ENCODE measurements at places on chromosomes 2 and 18.

- DNase-seq: no peak
Observed at GRCh38 chr18:34730774-34731173, 20.7 kb downstream of the DTNA start.

DNA sequence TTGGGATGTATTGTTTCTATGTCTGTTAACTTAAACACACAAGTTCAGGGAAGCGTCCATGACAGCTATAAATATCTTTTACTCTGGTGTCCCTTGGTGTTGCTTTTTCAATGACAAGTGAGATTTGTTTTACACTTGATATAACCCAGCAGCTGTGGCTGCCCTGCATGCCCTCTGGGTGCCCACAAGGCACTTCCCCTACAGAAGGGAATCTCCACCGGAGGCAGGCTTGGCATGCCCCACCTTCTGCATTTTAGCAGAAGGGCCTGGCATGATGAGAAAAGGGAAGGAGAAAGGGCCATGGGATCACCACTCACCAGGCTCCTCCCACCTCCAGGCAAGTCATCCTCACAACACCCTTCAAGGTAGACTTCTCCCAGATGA is 68.7 kb downstream of the TMEM247 start:
- no peak for DNase-seq

GRCh38 chr2:232632229-232632903 is 1.0 kb upstream of the EFHD1 start:
- DNase-seq: no peak

GRCh38 chr2:86062043-86062442 is 43.6 kb downstream of the POLR1A start:
- DNase-seq: no peak

GRCh38 chr2:126802316-126802715 is 96.4 kb upstream of the TEX51 start:
- DNase-seq: no peak

GRCh38 chr2:44821500-44821899 is 120.0 kb upstream of the SIX3 start:
- DNase-seq: no peak

- DNase-seq: no peak
Observed at GRCh38 chr2:221716426-221717303, 144.6 kb upstream of the EPHA4 start.

GRCh38 chr2:131521961-131522781 is 5.5 kb upstream of the CCDC74A start:
- no peak for DNase-seq

- no peak for DNase-seq
Observed at GRCh38 chr2:108119492-108119891, 120.3 kb upstream of the SULT1C3 start.

DNA sequence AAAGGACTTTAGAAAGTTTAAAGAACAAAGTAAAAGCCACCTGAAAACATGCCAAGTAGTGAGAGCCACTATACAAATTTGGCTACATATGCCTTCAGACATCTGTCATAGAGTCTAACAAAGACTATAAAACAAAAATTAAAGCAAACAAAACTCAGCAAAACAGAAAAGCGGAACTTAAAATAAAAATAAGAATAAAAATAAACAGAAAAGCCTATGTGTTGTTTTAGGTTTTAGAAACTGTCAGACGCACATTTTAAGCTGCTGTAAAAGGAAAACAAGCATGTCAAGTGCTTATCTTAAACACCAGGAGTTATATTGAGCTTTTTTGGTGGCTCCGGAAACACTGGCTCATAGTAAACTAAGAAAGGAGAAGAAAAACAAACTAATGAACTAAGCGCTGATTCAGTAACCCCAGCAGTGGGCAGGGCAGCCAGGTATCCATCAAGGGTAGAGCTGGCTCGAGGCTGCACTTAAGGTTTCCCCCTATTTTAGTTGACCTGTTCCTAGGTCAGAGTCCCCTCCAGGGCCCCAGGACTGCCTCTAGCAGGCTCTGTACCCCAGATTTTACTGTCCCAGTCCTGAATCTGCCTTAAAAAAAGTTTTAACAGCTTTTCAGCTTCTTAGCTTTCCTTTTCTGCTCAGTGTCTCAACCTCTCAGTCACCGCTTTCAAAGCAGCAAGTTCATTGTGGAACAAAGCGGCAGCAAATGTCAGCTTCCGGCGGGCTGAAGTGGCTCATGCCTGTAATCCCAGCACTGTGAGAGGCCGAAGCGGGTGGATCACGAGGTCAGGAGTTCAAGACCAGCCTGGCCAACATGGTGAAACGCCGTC is 15.4 kb upstream of the RMC1 start:
- DNase-seq: no peak

- no peak for DNase-seq
Observed at GRCh38 chr2:78056976-78057375, 534.8 kb upstream of the LRRTM4 start.

GRCh38 chr2:116820986-116821385 is 993.5 kb upstream of the DDX18 start:
- no peak for DNase-seq

GRCh38 chr2:156897548-156897947 is 360.0 kb upstream of the GALNT5 start:
- no peak for DNase-seq

GRCh38 chr2:51994123-51994763 is 962.3 kb upstream of the NRXN1 start:
- DNase-seq: no peak
